Foreskin keratinocyte (primary cell): ENCODE measurements at places on chromosomes 4 and X. TPM values are rescaled to one million over a fixed set of nuclear protein-coding genes. Genes with fewer than 3 reads are reported as not detected.
A peak's percentile ranks its signal among the peaks of the same experiment; 100 is the strongest.

F8A3 gene
- total RNA-seq, result not detected in 2 replicates

GRCh38 chr4:108168671-108169523 is at the start of gene LEF1:
TSS of gene LEF1 (minus strand) at chr4:108168932. CDS start at chr4:108167767, 1,165 bp downstream.
- DNase-seq, result peak; percentile 56

GRCh38 chr4:155672342-155672741 is 5.7 kb downstream of the GUCY1A1 start:
- no peak for DNase-seq

DNA sequence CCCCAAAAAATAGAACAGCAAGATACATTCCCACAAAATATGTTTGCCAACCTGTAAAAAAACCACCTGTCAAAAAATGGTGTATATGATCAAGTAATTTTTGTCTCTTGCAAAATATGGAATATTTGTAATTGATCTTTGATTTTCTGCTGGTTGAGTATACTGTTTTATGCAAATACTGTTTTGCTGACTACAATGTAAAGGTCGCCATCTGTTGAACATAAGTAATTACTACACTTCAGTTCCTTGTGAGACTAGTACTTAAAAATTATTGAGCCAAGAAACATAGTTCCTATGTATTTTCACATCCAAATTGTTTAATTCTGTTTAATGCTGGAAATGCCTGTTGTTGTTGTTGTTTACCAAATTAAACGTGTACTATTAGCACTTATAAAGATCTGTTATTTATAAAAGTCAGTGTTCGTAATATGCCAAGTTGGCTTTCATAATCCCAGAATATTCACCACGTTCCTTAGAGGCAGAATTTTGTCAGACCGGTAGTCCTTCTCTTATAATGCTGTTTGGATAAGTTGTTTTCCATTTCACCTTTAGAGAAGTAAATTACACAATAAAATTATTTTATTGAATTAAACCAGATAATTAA is 144.2 kb downstream of the PDLIM5 start:
- peak; percentile 7 for DNase-seq

- DNase-seq, result no peak
Measured at GRCh38 chrX:69051901-69052300, 113.4 kb downstream of the PJA1 start.

GRCh38 chrX:65127842-65128241 is 151.6 kb upstream of the ZC4H2 start:
- no peak for DNase-seq

DNA sequence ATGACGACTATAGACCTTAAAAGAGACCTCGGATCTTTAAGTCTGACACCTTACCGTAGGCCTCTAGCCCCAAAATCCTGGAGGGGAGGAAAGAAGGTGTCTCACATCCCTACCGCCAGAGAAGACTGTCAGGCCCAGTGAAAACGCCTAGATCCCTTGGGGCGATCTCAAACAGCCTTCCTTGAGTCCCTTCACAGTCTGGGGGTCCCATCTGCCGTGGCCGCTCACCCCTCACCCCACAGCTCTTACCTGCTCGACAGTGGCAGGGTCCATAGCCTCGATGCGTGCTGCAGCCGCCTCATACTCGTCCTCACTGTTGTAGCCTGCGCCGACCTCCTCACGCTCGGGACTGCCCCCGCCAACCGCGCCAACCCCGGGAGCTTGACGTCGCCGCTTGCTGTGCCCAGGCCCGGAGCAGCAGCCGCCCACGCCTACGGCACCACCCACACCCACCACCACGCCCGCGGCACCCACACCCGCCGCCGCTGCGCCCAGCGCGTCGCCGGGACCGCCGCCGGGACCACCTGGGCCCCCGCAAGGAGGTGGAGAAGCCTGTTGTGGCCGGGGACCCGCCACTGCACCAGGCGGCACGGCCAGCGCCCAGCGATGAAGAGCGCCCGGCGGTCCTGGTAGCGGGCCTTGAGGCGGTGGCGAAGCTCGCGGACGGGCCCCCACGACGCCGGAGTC is 536 bp downstream of the OTUD5 start:
- no peak for DNase-seq

- no peak for DNase-seq
Measured at GRCh38 chr4:185965426-185966384, 103.3 kb upstream of the TLR3 start.

HTR2C gene
- not detected in 2 replicates for total RNA-seq
